AML-193 (cell line): ENCODE measurements at places on chromosomes 3 and 15.

- DNase-seq = no peak
Observed at GRCh38 chr3:41247055-41248004, 48.0 kb downstream of the CTNNB1 start.

DNA sequence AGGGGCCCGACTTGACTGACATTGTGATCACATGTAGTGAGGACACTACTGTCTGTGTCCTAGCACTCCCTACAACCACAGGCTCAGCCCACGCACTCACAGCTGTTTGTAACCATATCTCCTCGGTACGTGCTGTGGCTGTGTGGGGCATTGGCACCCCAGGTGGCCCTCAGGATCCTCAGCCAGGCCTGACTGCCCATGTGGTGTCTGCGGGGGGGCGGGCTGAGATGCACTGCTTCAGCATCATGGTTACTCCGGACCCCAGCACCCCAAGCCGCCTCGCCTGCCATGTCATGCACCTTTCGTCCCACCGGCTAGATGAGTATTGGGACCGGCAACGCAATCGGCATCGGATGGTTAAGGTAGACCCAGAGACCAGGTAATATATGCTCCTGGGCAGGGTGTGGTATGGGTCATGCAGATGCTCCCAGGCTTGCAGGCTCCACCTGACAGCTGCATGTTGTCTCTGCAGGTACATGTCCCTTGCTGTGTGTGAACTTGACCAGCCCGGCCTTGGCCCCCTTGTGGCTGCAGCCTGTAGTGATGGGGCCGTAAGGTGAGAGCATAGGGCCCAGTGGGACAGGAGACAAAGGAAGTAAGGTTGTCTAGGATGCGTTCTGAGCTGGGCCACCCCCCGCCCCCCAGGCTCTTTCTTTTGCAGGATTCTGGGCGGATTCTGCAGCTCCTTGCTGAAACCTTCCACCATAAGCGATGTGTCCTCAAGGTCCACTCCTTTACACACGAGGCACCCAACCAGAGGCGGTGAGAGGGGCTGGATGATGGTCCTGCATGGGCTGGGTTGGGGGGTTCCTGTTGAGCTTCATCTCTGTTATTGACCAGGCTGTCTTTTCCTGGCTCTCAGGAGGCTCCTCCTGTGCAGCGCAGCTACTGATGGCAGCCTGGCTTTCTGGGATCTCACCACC, 4.4 kb downstream of the DALRD3 start:
- peak; percentile 41 for DNase-seq

DNA sequence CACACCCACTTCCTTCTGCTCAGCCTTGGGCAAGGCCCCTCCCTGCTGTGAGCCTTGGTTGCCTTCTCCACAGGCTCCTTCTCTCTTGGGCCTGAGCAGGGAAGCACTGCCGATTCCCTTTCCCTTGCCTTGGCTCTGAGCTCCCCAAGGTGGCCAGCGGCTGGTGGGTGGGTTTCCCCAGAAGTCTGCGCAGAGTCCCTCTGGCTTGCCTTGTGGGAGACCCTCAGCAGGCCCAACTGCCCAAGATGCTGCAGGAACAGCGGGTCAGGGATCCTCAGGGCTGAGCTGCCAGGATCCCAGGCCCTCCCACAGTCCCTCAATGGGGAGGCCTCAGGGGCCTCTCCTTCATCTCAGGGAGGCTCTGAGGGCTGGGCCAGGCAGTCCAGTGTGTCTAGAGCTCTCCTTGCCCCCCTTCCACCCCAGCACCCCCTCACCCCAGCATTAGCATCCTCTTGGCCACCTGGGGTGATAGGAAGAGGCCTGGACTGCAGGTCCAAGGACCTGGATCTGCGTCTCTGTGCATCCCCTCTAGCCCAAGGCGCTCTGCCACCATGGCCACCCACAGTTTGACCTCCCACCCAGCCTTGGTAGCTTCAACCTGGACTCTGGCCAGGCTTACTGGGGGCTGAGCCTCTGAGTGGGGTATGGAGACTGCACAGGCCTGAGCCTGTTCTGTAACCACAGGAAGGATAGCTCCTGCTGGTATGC, 68.6 kb downstream of the EXOG start:
- no peak for DNase-seq

DNA sequence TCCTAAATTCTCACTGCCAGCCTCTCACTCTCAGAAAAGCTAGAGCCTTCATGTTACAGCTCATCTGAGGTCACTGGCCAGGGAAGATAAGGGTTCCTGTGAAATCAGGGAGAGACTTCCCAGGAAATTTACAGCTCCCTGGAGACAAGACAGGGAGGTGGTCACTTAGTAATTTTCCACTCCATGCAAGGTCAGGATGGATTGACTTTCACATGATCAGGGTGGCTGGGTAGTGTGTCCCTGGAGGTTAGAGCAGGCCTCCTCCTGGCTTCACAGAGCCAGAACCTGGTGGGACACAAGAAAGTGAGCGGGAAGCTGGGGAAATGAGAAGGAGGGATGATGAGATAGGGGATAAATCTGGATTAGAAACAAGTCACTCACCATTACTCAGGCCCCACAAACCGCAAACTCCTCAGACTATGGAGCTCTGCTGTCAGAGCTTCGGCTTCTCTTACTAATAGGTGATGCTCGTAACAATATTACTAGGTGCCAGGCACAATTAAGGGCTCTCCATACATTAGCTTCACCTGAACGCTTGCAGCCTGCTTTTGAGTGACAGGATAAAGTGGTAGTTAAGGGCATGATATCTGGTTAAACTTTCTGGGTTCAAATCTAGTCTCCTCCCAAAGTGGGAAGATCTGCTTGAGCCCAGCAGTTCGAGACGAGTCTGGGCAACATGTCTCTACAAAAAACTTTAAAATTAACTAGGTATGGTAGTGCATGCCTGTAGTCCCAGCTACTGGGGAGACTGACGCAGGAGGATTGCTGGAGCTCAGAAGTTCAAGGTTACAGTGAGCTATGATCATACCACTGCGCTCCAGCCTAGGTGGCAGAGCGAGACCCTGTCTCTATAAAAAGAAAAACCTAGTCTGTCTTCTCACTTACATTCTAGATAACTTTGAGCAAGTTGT, 24.9 kb downstream of the DUOX2 start:
- DNase-seq = no peak

- peak; percentile 57 for DNase-seq
Observed at GRCh38 chr3:9915254-9916141, 1.4 kb upstream of the IL17RC start.

DNA sequence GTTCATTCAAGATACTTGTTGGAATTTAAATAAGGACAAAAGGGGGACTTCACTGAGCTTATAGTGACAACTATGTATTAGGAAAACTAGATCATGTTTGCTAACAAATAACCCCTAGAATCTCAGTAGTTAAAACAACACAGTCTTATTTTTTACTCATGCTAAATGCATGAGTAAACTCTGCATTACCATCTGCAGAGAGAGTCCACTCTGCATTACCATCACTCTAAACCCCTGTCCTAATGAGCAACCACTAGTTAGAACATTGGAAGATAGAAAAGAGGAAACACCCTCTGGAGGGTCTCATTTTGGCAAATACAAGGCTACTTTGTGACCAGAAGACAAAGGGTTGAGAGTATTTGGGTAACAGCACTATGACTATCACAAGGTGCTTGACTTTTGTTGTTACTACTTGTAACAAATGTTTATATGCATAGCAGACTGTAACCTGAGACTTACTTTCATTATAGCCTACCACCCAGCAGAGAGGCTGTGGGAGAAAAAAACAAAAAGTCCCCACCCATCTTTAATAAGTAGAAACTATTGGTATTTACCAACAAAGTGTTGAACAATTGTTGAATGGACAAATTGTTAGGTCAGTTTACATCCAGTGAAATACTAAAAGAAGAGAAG, 99.1 kb downstream of the OXSM start:
- DNase-seq = no peak

DNA sequence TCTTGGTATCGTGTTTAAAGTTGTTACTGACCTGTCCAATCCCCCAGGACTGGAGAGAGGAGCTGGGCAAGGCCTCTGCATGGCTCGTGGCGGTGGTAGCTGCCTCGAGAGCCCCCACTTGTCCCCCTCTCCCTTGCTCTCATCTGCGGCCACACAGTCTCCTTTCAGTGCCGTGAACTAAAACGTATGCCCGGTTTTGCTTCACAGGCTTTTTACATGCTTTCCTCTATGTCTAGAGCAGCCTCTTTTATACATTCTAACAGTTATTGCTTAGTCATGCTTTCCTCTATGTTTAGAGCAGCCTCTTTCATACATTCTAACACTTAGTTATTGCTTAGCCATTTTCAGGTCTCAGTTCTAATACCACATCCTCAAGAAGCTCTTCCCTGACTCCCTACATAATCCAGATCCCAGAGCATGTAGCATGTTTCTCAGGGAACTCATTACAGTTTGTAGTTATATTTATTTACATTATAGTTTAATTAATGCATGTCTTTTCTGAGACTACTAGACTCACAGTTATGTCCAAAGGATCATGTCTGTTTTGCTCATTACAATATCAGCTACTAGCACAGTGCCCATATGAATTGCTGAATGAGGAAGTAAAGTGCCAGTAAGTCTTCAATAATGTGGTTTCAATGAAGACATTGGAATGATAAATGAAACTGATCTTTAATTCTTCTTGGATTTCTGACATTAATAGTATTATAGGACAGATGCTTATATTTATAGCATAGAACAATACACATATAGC, 66.5 kb upstream of the TBL1XR1 start:
- peak; percentile 57 for DNase-seq

- no peak for DNase-seq
Observed at GRCh38 chr3:146110161-146110560, 50.8 kb downstream of the PLOD2 start.

- DNase-seq = no peak
Observed at GRCh38 chr3:189288348-189289235, 116.8 kb downstream of the TPRG1 start.

- DNase-seq = no peak
Observed at GRCh38 chr15:33309602-33310276, 1.0 kb upstream of the RYR3 start.

DNA sequence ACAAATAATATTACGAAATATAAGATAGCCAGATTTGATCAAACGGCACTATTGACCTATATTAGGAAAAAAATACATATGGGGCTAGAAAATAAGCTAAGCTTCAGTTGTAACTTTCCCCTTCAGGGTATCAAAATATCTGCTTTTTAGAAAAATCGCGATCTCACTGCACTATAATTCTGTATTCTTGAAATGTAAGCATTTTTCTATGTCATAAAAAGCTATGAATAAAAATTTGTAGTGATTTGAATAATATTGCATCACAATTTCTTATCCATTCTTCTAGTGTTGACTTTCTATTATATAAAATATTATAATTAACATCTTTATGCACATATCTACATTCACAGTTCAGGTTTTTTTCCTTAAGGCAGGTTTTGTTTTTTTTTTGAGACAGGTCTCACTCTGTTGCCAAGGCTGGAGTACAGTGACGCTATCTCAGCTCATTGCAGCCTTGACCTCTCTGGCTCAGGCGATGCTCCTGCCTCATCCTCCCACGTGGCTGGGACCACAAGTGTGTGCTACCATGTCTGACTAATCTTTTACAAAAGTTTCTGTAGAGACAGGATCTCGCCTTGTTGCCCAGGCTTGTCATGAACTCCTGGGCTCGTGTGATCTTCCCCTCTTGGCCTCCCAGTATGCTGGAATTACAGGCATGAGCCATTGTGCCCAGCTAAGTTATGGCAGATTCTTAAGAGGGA, 21.6 kb downstream of the EMC4 start:
- no peak for DNase-seq

DNA sequence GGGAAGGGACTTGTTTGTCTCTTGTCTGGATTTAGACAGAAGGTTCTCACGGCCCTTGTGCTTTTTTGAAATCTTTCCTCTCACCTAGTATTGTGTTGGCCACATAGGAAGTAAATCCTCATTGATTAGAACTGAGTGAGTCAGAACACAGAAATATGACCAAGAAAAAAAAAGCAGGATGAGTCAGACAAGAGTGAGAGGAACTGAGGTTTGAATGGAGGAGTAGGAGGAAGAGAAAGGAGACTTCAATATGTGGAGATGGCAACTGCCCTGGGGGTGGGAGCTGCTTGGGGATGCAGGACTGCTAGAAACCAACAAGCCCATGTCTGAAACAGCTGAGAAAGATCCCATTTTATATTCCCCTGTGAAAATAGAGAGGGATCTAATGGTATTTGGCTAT, 194.1 kb upstream of the ZBTB20 start:
- no peak for DNase-seq

GRCh38 chr3:111676211-111677006, 81.3 kb upstream of the ZBED2 start:
- peak; percentile 39 for DNase-seq

DNA sequence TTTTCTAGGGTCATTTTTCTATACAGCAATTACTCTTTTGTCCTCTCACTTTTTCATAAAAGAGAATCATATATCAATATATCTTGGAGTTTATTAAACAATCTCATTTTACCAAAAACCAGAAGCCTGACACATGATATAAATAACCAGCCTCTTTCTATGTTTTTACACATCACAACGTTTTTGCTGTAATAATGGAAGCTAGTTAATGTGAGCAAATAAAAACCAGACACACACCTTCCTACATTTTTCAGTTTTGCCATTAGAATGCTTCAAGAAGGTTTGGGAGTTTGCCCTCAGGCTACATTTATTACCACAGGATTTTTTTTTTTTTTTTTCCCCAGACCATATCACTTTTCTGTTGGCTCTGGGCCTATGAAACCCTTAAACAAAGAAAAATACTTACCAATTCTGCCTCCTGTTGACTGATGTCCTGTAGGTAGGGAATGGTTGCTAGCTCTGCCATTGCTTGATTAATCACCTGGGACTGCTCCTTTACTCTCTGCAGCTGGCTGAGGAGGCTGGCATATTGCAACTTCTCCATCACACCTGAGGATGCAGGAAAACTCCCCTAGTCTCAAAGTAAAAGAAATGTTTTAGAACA, 165.5 kb downstream of the ECT2 start:
- DNase-seq = no peak

GRCh38 chr3:116515973-116516372, 70.7 kb upstream of the LSAMP start:
- DNase-seq = no peak

DNA sequence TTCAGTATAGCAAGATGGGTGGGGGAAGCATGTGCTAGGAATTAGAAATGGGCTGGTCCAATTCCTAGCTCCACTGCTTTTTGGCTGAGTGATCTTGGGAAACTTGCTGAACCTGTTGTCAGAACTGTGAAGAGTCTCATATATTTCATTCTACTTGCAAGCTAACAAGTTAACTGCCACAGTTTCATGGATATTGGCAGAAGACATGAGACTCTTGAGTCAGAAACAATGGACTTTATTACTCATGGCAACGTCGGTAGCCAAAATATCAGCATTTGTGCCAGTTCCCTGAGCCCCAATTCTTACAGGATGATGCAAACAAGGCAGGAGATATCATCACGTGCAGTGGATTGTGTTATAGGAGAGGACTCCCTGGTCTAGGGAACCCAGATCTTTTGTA, 26.6 kb upstream of the PLAAT1 start:
- DNase-seq = no peak

GRCh38 chr3:176951586-176952292, 245.5 kb downstream of the TBL1XR1 start:
- no peak for DNase-seq
